IPS DF 6.9 (cell line): ENCODE measurements at places on chromosomes 16 and 17.

DNA sequence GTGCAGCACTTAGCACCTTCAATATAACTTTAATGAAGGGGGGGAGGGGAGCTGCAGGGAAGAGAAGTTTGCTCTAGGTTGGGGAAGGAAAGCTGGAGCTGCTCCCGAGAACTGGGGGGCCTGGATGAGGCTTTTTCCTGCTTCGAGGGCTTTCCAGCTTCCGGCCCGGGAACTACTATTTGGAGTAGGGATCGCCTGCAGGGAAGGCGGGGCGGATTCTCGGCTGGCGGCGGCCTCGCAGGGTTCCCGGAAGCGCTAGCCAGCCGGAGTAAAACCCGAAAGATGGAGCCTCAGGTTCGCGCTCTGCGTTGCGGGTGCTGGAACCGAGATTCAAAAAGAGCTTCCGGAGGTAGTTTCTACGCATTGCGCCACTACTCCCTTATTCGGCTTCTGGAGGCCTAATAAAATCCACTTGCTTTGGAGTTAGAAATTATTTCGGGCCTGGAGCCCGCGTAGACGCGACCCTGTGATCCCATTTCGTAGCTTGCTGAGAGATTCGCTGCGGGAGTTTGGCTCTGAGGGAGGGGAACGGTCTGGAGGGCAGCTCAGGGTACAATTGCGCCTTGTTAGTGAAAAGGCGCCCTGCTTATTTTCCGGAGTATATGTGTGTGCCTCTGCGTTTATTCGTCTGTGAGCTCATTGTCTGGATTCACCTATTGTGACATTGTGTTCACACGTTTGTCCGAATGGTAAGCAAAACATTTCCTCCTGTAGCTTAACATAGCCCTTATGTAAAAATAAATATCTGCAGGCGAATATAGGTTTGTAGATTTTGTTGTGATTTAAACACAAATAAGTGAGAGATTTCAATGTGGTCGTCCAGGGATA, 652 bp downstream of the PRAC2 start:
- DNase-seq: no peak

DNA sequence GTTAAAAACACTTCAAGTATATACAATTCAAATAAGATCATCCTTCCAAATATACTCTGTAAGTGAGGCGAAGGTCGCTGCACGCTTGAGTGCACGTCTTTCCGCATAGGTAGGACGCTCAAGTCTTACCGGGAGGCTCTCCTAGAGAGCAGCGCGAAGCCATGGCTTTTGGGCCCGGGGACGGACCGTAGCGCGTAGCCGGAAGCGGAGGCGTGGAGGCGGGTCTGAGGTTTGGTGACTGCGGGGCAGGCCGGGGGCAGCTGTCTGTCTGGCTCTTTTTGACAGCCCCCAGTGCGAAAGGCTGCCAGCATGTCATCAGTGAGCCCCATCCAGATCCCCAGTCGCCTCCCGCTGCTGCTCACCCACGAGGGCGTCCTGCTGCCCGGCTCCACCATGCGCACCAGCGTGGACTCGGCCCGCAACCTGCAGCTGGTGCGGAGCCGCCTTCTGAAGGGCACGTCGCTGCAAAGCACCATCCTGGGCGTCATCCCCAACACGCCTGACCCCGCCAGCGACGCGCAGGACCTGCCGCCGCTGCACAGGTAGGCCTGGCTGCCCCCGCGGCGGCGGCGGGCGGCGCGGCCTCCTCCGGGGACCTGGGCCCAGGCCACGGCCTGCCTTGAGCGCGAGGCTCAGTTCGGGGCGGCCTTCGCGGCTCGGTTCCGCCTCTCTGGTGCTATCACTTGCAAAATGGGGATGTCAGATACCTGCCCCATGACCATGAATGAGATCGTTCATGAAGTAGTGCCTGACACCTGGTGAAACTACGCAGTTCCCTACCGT, at the start of gene LONP2:
TSS of gene LONP2 (plus strand) at position 221 of the 783 bp plus-strand sequence. CDS start at position 310, 89 bp downstream.
- peak; percentile 76 for DNase-seq

GRCh38 chr17:880443-881269, 98.5 kb downstream of the MRM3 start:
- no peak for DNase-seq

DNA sequence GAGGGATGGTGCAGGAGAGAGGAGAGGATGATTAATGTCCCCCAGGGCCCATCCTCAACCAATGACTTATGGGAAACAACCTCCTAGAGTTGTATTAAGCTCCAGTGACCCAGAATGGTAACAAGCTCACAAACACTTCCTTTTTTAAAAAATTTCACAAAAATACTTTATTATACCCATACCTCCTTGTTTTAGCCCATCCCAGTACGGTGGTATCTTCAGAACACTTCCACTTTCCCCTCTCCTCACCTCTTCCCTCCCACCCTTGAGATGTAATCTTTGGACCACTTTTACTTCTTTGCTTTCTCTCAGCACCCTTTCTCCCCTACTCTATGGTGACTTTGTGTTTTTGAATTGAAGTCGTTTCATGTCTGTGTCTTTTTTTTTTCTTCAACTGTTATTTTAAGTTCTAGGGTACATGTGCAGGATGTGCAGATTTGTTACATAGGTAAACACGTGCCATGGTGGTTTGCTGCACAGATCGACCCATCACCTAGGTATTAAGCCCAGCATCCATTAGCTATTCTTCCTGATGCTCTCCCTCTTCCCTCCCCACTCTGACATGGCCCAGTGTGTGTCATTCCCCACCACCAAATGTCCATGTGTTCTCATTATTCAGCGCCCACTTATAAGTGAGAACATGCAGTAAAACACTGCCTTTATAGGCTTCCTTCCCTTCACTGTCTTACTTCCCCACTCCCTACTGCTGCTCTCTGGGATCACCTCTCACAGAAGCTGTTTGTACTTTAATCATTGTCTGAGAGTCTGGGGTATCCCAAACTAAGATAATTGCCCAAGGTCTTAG, 124.5 kb downstream of the PRKCB start:
- no peak for DNase-seq

GRCh38 chr17:9472094-9472493, 103.5 kb downstream of the STX8 start:
- no peak for DNase-seq

DNA sequence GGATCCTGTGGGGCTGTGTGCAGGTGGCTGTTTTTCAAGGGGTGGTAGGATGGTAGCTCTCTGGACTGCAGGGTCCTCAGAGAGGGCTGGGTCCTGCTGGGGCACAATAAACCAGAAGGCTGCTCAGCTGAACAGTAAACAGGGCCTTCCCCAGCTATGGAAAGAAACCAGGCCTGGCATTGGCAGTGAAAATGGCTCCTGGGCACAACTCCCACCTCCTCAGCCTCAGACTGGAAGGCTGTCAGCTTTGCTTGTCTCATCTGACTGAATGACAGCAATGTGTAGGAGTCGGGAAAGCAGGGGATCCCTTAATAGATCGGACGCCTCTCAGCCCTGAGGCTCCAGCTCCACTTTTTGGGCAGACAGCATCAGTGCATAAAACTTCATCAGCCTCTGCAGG, 59.8 kb upstream of the NLRP1 start:
- DNase-seq: no peak

- no peak for DNase-seq
Measured at GRCh38 chr17:17548044-17548443, 43.5 kb downstream of the PEMT start.

DNA sequence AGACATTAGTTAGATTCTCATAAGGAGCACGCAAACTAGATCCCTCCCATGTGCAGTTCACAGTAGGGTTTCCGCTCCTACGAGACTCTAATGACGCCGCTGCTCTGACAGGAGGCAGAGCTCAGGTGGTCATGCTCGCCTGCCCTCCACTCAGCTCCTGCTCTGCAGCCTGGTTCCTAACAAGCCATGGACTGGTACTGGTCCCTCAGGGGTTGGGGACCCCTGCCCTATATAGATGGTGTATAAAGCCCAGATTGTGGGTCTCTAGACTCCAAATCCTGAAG, 52.1 kb upstream of the LYRM9 start:
- DNase-seq: no peak

GRCh38 chr17:29617481-29618271, 5.0 kb downstream of the CORO6 start:
- no peak for DNase-seq

- peak; percentile 5 for DNase-seq
Measured at GRCh38 chr17:35088356-35088880, 24.9 kb upstream of the RFFL start.

GRCh38 chr16:30745082-30745481, 3.1 kb upstream of the PHKG2 start:
- DNase-seq: no peak

DNA sequence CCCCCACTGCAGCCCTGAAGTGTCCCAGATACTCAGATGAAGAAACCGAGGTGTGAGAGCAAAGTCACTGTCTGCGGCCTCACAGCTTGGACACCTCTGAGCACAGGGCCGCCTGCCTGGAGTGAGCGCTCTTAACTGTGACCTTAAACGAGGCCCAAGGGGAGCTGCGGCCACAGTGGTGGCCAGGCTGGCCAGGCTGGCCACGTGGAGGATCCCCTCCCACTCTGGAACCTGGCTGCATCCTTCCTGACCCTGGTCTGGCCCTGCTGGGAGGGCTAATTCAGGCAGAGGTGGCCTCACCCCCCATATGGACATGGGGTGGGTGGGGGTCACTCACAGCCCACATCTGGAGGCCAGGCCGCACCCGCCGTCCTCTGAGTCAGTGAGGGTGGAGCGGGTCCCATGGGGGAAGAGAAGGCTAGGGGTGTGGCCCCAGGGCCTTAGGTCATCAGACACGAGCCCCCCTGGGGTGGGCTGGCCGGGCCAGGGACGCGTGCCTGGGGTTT, 6.6 kb downstream of the VASN start:
- DNase-seq: no peak

- DNase-seq: no peak
Measured at GRCh38 chr17:65228287-65228686, 91.1 kb downstream of the RGS9 start.
